ENCODE measurements at places on chromosomes 6 and 20.
A peak's percentile ranks its signal among the peaks of the same experiment; 100 is the strongest.

- peak; percentile 20 for DNase-seq
These were observed 128.9 kb upstream of the NAA20 start for GRCh38 chr20:19888269-19888671.

DNA sequence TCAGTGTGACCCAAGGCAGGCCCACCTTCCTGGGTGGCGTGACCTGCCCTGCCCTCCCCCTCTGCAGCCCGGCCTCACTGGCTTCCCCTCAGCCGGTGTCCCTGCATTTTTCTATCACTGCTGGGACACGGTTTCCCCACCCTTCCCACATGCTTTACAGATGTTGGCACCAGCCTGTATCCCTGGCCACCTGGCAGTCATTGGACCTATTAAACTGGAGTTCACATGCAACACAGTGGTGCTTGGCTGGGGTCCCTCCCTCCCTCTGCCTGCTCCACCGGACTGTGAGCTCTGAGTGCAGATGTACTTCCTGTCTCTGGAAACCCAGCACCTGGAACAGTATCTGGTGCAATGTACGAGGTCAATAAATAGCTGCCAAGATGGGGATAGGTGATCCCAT, 25.5 kb upstream of the STX16 start:
- DNase-seq, result no peak

DNA sequence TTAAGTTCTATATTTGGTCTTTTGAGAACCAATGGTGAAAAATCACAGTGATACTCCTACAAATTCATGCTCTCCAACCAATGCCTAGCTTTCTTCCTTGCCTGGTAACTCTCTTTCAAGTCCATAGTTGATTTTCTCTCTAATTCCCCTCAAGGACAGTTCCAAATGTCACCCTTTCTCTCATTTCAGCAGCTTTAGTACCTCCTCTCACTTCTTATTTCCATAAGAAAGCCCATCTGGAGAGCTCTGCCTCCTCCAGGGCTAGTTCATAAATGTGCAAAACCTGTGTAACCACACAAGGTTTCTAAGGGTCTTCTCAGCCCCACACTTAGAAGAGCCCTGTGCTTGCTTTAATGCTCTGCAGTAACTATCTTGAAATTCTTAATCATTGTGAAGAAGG, 155.4 kb upstream of the PLCB4 start:
- no peak for DNase-seq

DNA sequence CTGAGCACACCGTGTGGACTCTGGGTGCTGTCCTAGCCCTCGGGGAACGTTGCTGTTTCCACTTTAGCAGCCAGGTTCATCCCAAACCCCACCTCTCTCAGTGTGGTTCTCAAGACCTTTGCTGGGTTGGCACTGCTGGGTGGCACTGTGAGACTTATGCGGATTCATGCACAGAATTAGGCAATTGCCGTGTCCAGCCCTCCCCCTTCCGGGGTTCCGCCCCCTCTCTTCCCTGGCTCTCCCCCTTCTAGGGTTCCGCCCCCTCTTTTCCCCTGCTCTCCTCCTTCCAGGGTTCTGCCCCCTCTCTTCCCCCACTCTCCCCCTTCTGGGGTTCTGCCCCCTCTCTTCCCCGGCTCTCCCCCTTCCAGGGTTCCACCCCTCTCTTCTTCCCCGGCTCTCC, 39.8 kb upstream of the SLCO4A1 start:
- DNase-seq, result no peak

DNA sequence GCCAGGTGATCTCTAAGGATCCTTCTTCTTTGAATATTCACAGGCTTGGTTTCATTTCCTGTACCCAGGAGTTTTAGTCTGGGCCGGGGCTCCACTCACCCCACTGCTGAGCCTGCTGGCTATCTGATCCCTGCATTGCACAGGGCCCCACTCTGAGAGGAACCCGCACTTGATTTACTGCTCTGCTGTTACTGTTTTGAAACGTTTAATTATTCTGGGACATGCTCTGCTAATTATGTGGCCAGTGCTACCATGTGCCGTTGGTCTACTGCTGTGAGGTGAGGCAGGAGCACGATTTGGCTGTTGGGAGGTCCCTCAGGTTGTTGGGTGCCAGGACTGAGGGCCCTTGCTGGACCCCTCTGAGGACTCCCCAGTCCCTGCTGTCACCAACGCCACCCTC, 108.7 kb upstream of the SIRPA start:
- DNase-seq, result no peak

GRCh38 chr6:88519301-88520016, 353.3 kb upstream of the CNR1 start:
- no peak for DNase-seq

DNA sequence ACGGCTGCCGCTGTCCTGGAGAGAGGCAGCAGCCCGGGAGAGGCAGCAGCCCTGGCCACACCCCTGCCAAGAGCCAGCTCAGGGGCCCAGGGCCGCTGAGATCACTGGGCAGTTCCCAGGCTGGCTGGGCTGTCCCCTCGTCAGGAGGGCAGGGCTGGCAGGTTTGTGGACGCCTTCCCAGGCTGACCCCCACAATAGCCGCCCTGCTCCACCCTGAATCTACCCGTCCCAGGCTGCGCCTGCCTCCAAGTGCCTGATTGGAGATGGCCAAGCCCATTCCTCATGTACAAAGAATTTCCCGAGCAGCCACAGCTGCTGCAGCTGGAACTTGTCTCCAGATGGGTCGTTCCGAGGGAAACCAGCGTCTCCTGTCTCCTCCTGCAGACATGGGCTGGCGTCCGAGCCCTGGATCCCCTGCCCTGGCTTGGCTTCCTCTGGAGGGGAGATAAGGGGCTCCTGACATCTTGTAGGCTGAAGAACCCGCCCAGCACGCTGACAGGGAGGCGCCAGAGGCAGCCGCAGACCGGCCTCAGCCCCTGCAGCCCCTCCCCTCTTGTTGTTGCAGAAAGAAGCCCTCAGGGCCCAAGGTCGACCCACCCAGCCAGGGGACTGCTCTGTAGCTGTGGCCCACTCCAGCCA, 9.4 kb upstream of the GATA5 start:
- DNase-seq, result no peak

Data from NCI-H1694 treated with DMSO at 0.1 percent for 48 hours (cell line).